T-helper 2 cell treated with Interferon-gamma antibody and Interleukin-4, amounts not matched to agents 5 μg/mL and 100 μg/mL, for 36 hours (primary cell): ENCODE measurements at places on chromosomes 2 and 18.

GRCh38 chr2:150028322-150028721 lies 440.7 kb upstream of the MMADHC start:
- DNase-seq = no peak

GRCh38 chr18:10128921-10129501 lies 215.2 kb downstream of the VAPA start:
- no peak for DNase-seq

DNA sequence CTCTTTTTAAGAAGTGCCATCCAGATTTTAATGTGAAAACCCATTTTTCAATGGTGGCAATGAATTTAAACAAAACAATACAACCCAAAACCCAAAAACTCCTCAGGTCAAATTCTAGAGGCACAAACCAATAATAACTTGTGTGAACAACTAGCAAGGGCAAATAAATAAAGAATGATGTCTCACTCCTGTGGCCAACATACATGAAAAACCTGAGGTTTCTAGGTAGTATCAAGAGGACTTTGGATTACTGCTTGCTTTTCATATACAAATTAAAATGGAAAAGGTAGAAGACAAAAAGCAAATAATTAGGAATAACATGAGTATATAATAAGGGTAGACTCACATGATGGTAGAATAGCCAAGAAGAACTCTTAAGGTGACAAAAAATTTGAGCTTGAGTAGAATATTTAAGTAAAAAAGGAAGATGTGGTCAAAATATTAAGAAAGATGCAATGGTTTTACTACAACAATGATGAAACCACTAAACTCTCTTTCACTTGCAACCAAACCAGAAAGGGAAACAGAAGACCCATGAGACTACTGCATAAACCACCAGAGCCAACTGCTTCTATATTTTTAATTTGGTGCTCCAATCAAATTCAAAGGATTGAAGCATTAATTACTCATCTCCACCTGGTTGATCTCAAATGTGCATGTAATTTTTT lies 53.5 kb downstream of the DARS1 start:
- DNase-seq = no peak

DNA sequence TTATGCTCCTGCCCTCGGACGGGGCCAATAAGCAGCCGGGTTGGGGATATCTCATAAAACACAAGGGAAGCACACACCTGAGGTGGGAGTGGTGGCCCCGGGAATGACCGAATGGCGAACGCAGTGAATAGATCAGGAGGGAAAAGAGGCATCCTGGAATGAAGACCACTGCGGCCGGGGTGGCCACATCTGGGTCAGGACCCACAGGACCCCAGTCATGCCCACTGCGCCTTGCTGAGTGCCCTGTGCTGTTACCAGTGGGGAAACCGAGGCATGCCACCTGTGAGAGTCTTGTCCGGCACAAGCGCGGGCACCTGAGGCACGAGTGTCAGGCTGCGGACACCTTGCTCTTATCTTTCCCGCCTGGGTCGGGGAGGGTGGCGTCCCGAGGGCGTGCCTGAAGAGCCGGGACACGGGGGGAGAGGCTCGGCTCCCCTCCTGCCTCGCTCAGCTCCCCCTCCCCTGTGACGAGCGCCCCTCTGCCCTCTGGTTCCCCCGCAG lies 1.6 kb downstream of the PDCD1 start:
- no peak for DNase-seq

GRCh38 chr18:34311468-34311867 lies 86.8 kb upstream of the NOL4 start:
- no peak for DNase-seq

GRCh38 chr18:76373297-76373696 lies 121.7 kb downstream of the ZNF516 start:
- no peak for DNase-seq

- DNase-seq = no peak
These were observed 187.5 kb upstream of the DTNA start for GRCh38 chr18:34522603-34523002.

DNA sequence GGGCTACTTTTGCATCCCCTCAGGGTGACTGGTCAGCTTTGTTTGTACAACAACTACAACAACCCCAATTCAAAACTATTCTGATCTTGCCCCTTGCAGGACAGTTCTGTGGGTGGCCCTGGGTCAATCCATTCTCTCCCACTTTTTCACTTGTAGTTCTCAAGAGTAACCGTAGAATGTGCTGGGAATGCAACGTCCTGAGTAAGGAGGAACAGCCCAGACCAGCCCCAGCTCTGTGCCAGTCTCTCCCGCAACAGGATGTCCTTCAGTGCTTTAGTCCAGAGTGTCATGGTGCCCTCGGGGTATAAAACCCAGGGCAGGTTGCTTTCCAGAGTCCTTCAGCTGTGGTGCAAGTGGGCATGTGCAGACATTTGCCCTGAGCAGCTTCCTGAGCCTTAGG lies 22.1 kb upstream of the TEX51 start:
- DNase-seq = no peak

- no peak for DNase-seq
These were observed 49.8 kb downstream of the PARD6G start for GRCh38 chr18:80197528-80197927.

GRCh38 chr18:78612801-78613200 lies 366.8 kb upstream of the SALL3 start:
- no peak for DNase-seq

GRCh38 chr18:26813043-26813442 lies 52.5 kb downstream of the AQP4 start:
- DNase-seq = no peak

GRCh38 chr18:8980918-8981317 lies 121.6 kb upstream of the NDUFV2 start:
- DNase-seq = no peak

- no peak for DNase-seq
These were observed 7.1 kb downstream of the NEUROD1 start for GRCh38 chr2:181673173-181673572.

DNA sequence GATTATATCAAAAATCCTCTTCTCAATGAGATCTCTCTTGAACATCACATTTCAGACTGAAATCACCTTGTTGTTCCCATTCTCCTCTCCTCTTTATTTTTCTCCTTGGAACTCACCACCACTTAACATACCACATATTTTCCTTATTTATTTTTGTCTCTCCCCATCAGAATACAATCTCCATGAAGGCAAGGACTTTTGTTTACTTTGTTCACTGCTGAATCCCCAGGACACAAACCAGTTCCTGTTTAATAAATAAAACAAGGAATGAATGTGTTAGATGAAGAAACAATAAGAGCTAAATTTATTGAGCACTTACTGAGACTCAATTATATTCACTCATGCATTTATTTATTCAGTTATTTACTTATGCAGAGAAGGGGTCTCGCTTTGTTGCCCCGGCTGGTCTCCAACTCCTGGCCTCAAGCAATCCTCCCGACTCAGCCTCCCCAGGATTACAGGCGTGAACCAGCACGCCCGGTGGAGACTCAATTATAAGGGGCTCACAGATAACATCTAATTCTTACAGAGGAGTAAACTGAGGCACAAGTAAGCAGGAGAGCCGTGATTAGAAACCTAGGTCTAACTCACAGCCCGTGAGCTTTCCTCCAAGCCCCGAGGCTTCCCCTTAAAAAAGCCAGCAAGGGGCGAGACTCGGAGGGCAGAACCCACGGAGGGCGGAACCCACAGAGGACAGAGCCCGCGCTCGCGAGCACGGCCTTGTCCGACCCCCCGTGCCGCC lies 616 bp upstream of the TAF1B start:
- no peak for DNase-seq

GRCh38 chr18:11989174-11989573 lies 7.9 kb downstream of the IMPA2 start:
- DNase-seq = no peak

DNA sequence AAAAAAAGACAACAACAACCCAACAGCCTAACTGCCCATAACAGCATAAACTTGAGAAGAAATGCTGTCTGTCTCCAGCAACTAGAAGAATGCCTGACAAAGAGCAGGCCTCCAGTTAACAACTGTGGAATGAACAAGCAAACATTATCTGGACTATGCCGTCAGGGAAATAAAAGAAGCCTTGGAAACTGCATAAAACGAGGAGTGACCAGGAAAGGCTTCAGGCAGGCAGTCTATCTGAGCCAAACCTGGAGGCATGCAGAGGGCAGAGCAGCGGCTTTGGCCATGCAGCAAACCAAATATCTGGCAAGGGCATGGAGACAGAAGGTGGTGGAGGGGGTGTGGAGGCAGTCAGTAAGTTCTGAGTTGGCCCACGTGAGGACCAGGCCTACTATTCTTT lies 11.1 kb downstream of the HES6 start:
- no peak for DNase-seq

DNA sequence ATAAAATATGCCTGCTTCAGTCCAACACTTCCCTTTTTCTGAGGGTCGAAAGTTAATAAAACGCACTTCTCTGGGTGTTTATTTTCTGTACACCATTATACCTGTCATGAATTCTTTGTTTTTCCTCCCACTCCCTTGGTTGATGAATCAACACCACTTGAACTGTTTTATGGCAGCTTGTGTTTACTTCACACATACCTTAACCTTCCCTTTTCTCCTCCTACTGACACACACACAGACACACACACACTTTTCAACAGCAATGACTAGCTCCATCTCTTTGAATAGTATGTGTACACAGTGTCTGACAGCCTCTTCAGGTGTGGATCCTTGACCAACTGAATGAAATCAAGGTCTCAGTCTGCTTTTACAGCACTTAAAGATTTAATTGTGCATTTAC lies 91.3 kb downstream of the SATB2 start:
- DNase-seq = no peak
